A673 (cell line): ENCODE measurements at places on chromosomes 1 and 21.

GRCh38 chr1:76237211-76237610, 162.7 kb downstream of the ST6GALNAC3 start:
- DNase-seq: no peak

DNA sequence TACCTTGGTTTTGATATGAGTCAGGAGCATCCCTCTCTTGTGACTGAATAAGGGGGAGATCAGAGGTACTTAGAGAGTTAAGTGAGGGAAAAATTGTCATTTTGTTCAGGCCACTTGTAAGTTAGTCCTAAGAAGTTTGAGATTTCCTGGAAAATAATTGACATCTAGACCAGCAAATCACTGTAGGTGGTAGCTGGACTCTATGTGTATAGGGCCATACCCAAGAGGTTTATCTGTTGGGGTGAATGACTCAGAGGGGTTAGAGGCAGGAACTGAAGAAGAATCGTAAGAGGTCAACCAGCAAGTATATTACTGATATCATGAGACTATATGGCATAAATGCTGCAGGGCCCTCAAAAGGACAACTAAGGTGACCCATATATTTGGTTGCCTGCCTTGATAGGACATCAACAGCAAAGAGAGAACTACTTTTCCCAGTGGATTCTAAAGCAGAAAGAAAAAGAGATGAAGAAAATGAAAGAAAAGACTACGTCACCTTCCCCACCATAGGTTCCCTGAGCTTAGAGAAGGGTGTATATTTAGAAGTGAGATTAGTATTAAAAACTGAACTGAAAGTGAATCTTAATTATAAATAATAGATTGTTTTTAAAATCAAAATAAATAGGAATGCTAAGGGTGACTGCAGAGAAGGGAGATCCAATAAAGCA, 8.0 kb upstream of the RNPC3 start:
- no peak for DNase-seq

GRCh38 chr1:231162297-231162969, 575 bp downstream of the TRIM67 start:
- DNase-seq: no peak

- DNase-seq: no peak
Measured at GRCh38 chr1:226987179-226987536, 47.1 kb downstream of the COQ8A start.

DNA sequence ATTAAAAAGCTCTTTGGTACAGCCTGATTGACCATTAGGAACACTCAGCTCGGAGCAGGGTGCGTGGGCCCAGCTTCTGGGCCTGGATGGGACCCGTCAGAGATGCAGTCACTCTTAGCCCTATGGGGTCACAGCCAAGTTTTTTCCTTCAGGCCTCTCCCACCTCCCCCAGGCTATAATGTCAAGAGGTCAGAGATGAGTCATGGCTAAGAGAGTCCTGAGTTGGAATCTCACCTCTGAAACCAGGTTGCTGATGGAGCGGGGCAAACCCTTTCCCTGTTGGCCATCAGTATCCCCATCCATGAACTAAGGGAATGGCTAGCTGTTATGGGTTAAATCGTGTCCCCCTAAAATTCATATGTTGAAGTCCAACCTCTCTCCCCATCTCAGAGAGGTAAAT, 195.9 kb upstream of the POU3F1 start:
- no peak for DNase-seq

DNA sequence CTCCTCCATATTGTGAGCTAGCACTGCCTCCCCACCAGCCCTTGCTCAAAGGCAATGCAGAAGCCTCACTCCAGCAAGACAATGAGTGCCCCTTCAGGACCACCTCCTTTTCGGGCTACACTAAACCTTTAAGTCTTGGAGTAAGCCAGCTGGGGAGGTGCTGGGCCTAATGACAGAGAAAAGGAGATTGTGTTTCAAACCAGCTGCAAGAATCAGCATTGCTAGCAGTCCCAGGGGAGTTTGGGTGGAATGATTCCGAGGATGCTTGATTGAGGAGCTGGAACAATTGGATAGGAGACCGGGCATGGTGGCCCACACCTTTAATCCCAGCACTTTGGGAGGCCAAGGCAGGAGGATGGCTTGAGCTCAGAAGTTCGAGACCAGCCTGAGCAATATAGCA, 54.1 kb upstream of the GPR37L1 start:
- no peak for DNase-seq

DNA sequence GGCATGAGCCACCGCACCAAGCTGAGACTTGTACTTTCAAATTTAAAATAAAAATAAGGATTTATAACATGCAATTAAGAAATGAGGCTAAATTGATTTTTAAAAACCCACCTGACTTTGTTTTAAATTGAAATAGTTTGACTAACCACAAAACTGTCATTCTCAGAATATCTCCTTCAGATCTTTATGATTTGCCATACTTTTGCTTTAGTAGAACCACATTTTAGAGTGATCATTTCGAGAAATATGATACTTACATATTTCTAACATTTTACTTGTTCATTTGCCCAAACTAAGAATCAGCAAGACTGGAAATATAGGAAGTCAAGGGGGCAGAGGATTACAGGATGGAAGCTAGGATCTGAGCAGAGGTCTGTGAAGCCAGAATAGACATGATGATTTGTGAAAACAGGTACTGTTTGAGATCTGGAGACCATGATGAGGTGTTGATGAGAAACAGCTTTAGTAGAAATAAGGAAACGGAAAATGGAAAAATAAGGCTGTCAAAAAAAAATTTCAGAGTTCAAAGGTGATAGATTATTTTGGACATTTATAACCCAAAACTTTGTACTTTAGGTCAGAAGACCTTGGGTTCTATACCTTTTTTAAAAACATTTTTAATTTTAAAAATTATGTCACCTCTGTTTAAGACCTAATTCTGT, 44.8 kb downstream of the GIPC2 start:
- no peak for DNase-seq

- DNase-seq: peak; percentile 12
Measured at GRCh38 chr1:165483412-165483811, 38.5 kb upstream of the RXRG start.

GRCh38 chr1:20317471-20317870, 26.8 kb downstream of the VWA5B1 start:
- DNase-seq: no peak

DNA sequence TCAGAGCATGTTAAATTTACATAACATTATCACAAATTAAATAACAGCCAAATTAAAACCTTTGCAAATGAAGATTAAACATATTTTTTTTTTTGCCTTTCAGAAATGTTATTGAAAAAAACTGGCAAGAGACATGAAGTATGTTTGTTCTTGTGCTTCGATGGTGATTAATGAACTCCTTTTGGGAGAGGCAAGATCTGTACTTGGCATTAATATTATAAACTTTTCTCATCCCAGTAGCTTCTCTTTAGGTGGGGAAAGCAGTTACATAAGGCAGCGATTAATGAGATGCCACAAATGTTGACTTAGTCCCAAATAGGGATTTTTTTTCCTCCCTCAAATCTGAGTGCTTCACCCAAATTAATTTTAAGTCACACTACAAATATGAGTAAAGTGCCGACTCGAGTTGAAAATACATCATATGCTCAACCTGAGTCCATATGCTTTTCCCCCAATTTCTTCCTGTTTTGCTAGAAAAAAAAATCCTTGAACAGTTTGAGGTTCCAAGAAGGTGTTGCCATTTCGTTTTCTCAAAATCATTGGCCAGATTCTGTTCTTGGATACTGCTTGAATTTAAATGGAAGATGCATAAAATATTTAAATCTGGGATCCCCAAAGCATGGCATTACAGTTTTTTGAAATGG, 294.5 kb downstream of the VAV3 start:
- no peak for DNase-seq

DNA sequence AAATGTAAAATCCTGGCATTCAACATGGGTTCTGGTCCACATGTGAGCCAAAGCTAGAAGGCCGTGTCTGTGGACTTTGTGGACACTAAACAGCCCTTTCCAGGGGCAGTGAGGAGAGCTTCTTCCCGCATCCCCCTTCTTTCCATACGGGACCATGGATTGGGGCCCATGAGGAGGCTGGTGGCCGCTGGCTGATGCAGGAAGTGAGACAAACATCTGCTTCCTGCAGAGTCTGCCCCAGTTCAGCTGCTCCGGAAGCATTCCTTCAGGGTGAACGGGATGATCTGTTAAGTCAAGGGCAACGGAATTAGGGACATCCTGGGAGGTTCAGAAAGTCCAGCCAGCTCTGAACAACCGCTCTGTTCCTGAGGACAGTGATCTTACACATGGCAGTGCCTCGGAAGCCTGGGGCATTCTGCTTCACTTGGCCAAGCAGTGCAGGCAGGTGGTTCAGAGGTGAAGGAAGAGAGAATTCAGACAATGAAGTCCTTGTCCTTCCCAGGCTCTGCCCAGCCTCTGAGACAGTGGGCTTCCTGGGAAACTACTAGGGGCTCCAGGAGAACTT, 1.5 kb downstream of the CA6 start:
- DNase-seq: no peak

DNA sequence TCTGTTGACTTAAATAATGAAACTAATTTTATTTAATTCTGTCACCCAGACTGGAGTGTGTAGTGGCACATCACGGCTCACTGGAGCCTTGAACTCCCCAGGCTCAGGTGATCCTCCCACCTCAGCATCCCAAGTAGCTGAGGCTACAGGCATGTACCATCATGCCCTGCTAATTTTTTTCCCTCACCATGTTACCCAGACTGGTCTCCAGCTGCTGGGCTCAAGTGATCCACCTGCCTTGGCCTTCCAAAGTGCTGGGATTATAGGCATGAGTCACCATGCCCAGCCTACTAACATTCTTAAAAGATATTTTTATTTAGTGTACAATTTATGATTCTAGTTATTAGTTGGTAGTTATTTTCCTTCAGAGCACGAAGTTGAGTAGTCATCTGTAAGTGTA, 49.5 kb downstream of the NRDC start:
- no peak for DNase-seq

DNA sequence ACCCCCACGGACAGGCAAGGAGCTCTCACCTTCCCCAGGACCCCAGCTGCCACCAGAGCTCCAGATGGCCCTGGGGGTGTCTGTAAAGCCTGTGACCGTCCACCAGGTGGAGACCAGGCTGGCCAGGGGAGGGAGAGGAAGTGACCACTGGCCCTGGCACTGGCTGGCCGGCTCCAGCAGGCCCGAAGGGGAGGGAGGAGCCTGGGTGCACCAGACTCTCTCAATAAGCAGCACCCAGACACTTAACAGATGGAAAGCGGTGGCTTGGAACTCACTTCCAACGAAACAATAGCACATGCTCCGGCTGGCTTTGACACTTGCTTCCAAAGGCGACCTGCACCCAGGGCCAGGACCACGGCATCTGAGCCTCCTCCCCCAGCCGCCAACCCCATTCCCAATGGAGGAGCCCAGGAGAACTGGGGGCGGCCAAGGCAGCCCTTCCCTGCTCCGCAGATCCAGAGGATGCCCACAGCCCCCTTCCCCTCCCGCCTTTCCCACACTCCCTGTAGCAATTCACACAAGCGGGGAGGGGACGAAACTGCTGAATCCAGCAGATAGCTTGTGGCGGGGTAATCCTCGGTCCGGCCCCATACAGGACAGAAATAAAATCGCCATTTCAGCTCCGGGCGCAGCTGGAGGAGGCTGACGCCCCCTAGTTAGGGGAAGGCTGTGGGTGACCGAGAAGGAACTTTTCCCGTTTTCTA, 742 bp upstream of the PDE9A start:
- peak; percentile 27 for DNase-seq

- DNase-seq: peak; percentile 25
Measured at GRCh38 chr1:25744140-25744581, 55.8 kb upstream of the SELENON start.

DNA sequence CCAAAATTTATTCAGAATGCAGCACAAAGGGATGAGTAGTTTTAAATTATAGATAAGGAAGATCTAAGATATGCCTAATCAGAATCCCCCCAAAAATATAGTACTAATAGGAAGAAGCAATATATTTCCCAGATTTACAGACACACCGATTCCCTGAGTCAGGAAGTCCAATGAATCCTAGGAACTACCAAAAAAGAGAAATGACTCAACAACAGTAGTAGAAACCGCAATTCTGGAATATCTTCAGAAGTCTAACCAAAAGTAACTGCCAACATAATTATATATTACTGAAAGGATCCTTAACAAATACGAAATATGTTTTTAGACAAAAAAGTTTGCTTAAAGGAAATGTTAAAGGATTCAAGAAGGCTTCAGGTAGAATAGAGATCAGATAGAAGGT, 10.3 kb downstream of the AHCTF1 start:
- no peak for DNase-seq

DNA sequence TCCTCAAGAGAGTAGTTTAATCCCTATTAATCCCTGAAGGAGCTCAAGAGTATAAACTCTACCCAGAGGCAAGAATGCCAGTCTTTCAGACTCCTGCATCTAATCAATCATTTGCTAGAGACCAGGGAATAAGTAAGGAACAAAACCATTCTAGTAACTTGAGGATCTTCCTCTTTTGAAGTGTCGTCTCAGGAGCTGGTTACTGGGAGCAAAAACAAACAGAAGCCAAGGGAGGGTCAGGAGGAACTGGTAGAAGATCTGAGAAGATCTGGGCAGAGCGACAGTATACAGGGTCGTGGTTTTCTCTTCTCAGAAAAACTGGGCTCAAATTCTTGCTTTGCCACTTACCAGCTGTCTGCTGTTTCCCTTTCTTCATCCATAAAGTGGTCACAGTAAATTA, 69.3 kb downstream of the RPS6KA1 start:
- no peak for DNase-seq

GRCh38 chr1:216390956-216391355, 32.3 kb downstream of the USH2A start:
- DNase-seq: no peak

DNA sequence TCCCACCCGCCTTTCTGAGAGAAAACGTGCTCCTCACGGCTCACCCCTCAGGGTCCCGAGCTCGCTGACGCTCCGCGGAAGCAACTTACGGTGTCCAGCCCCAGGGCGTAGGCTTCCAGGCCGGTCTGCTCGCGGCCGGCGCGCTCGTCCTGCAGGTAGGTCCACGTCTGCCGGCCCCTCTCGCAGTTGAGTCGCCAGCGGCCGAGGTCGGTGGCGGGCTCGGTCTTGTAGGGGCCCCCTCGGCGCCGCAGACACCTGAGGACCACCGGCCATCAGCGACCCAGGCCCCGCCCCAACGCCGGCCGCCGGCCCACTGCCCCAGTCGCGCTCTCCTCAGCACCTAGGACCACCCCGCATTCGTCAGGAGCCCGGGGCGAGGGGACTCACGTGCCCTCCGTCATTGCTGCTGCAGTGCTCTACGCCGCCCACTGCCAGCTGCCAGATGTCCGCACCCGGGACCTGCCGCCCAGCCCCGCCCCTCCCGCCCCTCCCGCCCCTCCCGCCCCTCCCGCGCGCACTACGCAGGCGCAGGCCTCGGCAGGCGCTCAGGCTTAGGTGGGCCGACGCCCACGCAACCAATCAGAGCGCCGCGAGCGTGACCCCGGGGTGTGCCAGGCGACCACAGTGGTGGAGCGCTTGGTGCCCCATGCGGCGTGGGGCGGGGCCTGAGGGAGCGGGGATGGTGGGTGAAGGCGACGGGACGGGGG, at the start of gene LSS:
TSS of gene LSS (minus strand) at position 430 of the 707 bp plus-strand sequence. CDS start at position 401, 29 bp downstream.
- peak; percentile 99 for DNase-seq

- no peak for DNase-seq
Measured at GRCh38 chr1:248751635-248752034, 3.9 kb downstream of the LYPD8 start.
